NCI-H2029 (cell line): ENCODE measurements at places on chromosomes 2 and 18.

DNA sequence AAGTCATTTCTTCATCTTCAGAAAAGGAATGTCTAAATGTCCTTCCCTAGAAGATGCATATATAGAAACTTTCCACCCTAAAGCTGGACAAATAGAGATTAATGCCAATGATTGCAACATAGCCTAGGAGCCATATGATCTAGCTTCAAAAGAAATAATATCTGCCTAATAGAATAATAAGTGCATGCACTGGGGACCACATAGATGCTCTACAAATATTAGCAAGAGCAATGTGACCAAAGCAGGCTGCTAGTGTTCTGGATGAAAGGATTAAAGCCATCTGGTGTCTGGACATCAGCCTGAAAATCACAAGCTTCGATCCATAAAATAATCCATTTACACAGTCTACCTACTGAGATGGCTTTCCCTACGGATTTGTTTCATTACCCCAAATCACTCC lies 280.1 kb upstream of the KLHL14 start:
- no peak for DNase-seq

DNA sequence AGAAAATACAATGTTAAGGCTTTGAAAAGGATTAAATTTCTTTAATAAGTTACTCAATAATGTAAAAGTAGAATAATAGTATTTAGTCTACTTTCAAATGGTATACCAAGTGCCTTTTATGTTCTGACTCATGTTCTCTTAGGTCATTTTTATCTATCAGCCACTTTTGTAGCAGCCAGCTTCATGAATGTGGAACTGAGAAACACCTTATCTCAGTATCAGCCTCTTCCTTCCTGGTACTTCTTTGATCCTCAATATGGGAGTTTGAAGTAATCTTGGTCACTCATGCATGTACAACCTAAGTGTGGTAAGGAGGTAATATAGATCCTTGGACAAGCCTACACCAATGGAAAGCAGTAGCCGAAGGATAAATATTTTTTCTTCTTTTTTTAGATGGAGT lies 180.4 kb upstream of the NRXN1 start:
- no peak for DNase-seq

GRCh38 chr2:88181511-88181910 lies 11.4 kb downstream of the THNSL2 start:
- no peak for DNase-seq

- peak; percentile 12 for DNase-seq
Observed at GRCh38 chr2:15159751-15160177, 401.4 kb downstream of the NBAS start.

- no peak for DNase-seq
Observed at GRCh38 chr2:65076345-65076710, 20.1 kb downstream of the CEP68 start.

DNA sequence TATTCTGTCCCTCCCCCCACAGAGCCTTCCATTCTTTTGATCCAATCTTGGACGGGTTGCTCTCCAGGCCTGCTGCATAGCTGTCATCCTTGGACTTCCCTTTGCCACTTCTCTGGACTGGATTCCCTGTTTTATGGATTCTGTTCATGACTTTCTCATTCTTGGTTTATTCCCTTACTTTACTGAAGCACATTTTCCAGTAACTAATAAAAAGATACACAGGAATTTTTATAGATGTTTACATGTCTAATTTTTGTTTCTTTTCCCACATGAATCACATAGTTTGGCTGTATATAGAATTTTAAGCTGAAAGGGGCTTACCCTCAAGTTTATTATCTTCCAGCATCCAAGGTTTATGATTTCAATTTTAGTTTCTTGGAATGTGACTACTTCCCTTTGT lies 37.9 kb downstream of the GDF7 start:
- DNase-seq: no peak

GRCh38 chr18:62755946-62756345 lies 40.6 kb downstream of the PHLPP1 start:
- DNase-seq: no peak

GRCh38 chr2:77579076-77579769 lies 57.0 kb upstream of the LRRTM4 start:
- no peak for DNase-seq

DNA sequence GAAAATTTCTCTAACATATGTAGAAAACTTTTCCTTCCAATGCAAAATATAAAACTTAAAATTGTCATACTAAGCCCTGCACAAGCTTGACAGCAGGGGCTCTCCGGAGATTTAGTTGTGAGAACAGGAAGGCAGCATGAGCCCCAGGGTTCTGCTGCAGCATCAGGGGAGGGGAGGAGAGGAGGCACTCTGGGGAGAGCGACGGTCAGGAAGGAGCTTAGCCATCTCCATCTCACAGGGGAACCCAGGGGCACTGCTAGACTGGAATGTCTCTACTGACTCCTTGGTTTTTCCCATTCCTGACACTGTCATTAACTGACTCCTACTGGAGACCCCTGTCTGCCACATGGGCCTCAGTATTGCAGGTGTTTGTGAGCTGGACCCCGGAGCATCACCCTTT lies 123.6 kb downstream of the GPR39 start:
- DNase-seq: no peak

- DNase-seq: no peak
Observed at GRCh38 chr2:73174941-73175662, 27.3 kb upstream of the NOTO start.

DNA sequence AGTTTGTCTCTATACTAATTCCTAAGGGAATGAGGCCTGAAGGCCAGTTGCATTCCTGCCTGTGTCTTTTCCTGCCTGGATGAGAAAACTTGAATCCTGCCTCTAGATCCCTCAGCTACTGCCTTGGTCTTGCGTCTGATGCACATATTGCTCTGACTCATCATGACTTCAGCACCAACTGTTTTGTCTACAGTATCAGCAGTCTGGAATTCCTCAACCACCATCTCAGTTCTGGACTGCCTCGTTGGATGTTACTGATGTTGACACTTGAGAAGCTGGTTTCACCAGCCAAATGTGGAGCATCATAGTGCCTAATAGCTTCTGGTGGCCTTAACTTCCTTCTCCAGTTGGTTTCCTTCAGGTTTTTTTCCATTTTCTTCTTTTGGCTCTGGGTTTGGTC lies 211.0 kb downstream of the CTNNA2 start:
- no peak for DNase-seq

DNA sequence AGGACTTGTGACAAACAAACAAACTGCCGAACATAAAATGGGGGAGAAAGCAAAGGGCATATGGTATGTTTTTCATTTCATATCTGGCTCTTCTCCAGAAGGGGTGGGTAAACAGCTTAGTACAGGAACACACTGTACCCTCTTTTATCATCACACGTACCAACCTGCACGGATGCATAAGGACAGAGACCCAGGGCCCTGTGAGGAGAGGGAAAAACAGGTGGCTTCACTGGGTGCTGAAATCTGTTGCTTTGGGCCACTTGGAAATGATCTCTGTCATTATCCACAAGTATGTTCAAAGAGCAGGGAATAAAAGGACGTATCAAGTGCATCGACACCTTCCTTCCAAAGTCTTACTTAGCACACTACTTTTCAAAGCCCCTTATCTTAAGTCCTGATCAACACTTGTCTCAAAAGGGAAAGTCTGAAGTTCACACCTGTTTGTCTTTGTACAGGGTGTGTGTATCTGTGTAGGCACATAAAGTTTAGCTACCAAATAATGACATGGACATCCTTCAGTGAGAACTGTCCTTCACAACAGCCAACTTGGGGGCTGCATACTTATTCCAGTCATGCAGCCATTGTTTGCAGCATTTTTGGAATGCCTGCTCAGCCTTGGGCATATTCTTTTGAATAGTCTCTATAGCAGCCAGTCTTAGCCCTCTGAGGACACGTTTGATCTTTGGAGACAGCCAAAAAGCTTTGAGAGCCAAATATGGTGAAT lies 60.6 kb downstream of the IRS1 start:
- DNase-seq: no peak

GRCh38 chr2:196413821-196414274 lies 225.7 kb upstream of the CCDC150 start:
- DNase-seq: no peak
